ENCODE measurements at places on chromosomes 6 and 20. TPM values are rescaled to one million over a fixed set of nuclear protein-coding genes. Genes with fewer than 3 reads are reported as not detected.

MCCD1 gene
- total RNA-seq: not detected

PTCHD4 gene
- total RNA-seq: 2.3 TPM

DZANK1 gene
- 8.9 TPM for total RNA-seq

CLPSL1 gene
- total RNA-seq: not detected

PAX1 gene
- total RNA-seq: 0.88 TPM

HELZ2 gene
- total RNA-seq: 40.6 TPM

COL9A3 gene
- 5.3 TPM for total RNA-seq

ARMC12 gene
- 1.2 TPM for total RNA-seq

METTL24 gene
- 2.6 TPM for total RNA-seq

CDH22 gene
- total RNA-seq: 0.38 TPM

FOXS1 gene
- total RNA-seq: 0.44 TPM

HMGCLL1 gene
- total RNA-seq: 1.2 TPM

SRPK1 gene
- 54.6 TPM for total RNA-seq

TMEM200A gene
- total RNA-seq: 4.1 TPM

TAAR9 gene
- total RNA-seq: not detected

CST7 gene
- total RNA-seq: 2.1 TPM

KIAA1755 gene
- 5.5 TPM for total RNA-seq

RBM24 gene
- total RNA-seq: 0.78 TPM

CLPSL2 gene
- total RNA-seq: not detected
